ENCODE measurements at places on chromosomes 2 and 18.

GRCh38 chr2:47002480-47003381 lies 87.1 kb upstream of the MCFD2 start:
- no peak for DNase-seq

DNA sequence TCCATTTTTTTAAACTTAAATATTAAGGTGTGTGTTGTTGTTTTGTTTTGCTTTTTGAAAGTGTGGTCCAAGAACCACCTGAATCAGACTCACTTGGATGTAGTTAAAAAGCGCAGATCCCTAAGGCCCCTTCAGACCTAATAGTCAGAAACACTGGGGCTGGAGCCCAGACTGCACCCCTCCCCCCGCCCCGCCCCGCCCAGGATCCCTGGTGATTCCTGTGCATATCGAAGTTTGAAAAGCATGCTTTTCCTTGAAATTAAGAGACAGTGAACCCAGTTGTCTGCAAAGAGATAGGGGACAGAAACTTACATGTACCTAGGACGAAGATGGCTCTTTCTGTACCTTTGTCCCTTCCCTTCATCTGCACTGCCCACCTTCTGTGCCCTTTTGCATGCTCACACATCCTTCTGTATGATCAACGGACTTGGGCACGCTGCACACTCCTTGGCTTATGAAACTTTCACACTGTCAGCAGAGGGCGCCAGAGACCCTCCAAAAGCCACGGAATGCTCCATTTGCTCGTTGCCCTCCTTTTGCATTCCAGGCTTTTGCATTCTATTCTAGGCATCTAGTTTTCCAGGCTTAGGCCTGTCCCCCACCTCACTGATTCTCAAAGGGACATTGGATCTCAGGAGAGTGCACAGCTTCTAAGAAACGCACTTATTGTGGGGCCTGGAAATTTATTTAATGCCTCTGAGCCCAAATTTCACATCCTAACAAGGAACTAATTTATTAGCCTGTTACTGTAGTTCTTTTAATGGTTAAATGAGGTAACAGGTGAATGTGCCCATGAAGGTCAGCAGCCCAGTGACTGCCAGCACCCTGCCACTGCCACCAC lies 32.8 kb upstream of the SLC14A1 start:
- DNase-seq: peak; percentile 58

DNA sequence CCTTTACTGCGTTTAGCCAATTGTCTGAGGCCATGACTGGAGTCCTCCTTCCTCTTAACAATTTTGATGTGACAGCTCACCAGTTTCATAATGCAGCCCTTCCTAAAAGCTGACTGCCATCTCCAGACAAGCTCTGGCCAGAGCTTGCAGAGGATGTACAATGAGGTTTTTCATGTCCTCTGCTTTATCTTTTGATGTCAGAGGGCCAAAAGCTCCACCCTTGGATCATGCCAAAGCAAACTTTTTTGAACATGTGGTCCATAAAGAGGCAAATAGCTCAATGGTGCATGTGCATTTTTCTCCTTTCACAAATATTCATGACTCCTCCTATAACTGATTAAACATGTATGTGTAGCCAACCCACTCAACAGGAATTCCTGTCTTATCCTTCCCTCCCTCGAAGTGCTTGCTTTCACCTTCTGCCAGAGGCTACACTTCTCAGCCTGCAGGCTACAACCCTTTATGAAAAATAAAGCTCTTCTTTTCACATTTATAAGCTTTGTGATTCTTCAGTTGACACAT lies 266.2 kb downstream of the FBXO15 start:
- DNase-seq: no peak

DNA sequence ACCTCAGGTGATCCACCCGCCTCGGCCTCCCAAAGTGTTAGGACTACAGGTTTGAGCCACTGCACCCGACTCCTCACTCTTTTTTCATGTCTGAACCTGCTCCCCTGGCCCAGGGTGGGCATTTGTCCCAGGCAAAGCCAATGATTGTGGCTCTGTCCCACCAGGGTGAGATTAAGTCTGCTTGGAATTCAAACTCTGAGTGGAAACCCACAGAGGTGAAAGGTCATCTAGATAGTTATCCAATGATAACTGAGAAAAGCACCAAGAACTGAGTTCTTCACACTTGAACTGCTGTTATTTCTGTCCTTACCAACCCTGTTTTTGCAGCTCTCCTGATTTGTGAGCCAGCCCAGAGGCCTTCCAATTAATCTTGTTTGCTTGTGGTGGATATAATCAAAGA lies 62.4 kb upstream of the ACVR1 start:
- DNase-seq: no peak

DNA sequence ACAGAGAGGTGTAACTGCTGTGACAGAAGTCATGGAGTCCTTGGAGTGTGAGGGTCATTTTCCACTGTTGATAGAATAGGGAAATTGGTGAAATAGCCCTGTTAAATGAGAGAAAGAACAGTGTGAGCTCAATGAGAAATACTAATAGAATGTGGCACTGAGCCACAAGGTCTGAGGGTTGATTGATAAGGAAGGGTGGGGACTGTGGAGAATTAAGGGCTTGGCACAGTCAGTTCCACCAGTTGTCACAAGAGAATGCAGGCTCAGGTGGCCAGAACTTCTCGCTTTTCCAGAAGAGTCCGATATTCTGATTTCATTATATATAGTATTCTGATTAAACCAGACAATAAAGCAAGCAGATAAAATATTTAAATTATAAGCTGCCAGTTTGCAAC lies 9.1 kb upstream of the IL1RN start:
- no peak for DNase-seq

DNA sequence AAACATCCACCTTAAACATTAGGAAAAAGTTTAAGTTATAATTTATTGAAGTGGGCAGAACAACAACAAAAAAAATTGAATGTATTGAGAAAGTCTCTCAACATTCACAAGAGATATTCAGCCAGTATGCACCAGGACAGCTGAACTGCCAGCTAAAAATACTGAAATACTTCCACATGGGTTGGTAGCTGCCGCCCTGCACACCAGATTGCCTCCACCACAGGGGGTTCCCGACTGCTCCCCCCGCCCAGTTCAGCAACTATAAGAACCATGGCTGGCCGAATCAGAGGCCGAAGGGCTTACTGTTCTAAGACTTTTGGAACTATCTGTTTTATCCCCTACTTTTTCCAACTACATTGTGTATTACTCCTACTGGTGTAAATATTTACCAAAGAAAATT lies 150.0 kb upstream of the LRP1B start:
- no peak for DNase-seq

GRCh38 chr2:230218421-230218820 lies 1.4 kb downstream of the SP110 start:
- DNase-seq: no peak

DNA sequence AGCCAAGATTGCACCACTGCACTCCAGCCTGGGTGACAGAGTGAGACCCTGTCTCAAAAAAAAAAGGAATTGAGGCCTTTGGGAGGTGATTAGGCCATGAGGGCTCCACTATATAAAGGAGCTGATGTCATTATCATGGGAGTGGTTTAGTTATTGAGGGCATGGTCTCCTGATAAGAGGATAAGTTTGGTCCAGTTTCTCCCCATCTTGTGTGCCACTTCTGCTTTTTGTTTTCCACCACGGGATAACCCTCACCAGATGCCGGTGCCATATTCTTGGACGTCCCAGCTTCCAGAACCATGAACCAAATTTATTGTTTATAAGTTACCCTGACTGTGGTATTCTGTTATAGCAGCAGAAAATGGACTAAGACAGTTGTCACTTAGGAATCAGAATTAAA lies 125.8 kb downstream of the C1D start:
- DNase-seq: no peak

DNA sequence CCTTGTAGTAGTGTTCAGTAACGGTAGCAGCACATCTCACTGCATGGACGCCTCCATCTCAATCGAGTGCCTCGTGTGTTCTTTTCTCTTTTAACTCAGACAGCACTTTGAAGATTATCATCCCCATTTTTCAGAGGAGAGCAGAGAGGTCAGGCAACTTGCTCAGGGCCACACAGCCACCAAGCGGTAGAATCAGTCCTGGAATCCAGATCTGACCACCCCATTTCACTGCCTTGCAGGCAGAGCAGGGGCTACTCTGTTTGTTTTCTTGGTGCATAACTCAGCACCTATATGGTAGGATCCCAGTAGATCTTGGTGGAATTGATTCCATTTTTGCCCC lies 129.5 kb downstream of the SMAD7 start:
- DNase-seq: no peak

- no peak for DNase-seq
These were observed 74.4 kb upstream of the COPS8 start for GRCh38 chr2:237011206-237011795.

DNA sequence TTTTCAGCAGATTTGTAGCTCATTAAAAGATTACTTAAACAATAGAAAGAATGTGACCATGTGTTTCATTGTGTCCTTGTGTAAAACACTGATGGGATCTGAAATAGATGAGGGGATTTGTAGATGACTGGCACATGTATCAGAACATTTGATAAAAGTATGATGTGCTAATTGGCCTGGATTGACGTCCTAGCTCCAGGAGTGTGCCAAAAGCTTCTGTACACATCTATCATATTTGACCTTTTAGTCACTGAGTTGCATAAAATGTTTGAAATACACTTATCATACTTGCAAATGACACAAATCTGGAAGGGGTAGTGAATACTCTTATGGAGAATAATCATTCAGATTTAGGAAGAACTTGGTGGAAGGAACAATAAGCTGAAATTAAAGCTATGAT lies 778.5 kb downstream of the ERBB4 start:
- no peak for DNase-seq

DNA sequence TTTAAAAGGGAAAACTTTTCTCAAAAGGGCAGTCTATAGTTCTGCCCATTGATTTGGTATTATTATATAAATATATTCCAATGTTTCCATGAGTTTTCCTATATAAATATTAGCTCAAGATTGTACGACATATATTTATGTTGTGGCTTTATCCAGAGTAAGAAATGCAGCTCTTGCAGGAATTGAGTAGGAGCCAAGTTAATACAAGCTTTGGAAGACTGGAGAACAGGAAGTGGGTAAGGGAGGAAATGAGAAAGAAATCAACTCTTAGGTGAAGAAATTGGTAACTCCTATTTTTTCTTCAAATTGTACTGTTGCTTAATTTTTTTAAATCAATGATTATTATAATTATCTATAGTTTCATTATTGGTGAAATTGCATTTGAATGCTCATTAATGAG lies 105.4 kb upstream of the FAM117B start:
- DNase-seq: no peak

- no peak for DNase-seq
These were observed 24.1 kb upstream of the NFATC1 start for GRCh38 chr18:79371561-79372121.

DNA sequence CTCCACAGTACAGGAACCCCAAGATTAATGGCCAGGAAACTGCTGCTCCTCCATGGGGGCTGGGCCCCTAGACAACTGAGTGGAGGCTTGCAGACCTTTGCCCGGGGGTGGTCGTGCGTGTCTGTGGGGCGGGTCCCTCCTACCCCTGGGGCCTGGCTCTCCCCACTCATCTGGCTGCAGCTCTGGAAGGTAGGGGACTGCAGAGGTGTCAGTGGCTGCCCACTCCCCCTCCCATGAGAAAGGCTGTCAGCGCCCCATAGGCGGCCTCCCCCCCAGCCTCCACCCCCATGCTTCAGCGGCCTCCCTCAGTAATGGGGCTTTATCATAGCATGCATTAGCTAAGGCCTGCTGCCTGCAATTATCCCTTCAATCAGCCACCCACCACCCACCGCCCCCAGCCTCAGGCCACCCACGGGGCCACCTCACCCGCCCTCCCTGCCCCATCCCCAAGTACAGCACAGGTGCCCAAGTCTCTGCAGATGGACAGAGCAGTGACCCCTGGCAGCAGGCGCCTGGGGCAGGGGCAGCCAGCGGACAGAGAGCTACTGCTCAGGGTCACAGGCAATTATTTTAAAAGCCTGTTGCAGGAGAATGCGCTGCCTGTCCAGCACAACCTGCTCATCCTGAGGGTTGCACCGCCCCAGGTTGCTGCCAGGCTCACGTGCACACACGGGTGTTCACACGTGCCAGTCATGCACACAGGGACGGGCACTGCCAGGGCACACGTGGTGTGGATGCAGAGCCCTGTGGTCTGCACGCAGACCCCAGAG lies 9.1 kb upstream of the ECEL1 start:
- no peak for DNase-seq

DNA sequence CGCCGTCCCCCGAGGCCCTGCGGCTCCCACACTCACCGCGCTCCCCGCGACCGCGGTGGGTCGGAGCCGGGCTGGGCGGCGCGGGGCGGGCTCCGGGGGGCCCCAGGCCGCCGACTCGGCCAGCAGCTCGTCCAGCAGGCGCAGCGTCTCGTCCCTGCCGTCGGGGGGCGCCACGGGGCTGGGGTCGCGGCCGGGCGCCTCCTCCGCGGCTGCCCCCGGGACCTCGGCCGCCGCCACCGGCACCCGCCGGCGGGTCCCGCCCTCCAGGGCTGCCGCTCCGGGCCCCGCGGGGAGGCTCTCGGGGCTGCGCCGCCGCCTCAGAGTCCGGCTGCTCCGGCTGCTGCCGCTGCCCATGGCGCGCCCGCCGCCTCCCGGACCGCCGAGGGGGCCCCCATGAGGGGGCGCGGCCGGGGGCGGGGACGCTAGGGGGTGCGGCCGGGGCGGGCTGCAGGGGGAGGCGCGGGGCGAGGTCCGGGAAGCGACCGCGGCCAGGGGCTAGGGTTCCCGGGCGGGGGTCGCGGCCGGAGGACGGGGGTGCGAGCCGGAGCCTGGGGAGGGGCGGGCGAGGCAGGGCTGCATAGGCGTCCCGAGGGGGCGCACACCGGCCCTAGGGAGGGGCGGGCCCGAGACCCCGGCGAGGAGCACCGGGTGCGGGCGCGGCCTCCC lies at the start of gene CYS1:
Gene CYS1, minus strand, starts transcription at position 542 of the 666 bp plus-strand sequence. Its CDS starts 188 bp downstream, at position 354.
- no peak for DNase-seq

DNA sequence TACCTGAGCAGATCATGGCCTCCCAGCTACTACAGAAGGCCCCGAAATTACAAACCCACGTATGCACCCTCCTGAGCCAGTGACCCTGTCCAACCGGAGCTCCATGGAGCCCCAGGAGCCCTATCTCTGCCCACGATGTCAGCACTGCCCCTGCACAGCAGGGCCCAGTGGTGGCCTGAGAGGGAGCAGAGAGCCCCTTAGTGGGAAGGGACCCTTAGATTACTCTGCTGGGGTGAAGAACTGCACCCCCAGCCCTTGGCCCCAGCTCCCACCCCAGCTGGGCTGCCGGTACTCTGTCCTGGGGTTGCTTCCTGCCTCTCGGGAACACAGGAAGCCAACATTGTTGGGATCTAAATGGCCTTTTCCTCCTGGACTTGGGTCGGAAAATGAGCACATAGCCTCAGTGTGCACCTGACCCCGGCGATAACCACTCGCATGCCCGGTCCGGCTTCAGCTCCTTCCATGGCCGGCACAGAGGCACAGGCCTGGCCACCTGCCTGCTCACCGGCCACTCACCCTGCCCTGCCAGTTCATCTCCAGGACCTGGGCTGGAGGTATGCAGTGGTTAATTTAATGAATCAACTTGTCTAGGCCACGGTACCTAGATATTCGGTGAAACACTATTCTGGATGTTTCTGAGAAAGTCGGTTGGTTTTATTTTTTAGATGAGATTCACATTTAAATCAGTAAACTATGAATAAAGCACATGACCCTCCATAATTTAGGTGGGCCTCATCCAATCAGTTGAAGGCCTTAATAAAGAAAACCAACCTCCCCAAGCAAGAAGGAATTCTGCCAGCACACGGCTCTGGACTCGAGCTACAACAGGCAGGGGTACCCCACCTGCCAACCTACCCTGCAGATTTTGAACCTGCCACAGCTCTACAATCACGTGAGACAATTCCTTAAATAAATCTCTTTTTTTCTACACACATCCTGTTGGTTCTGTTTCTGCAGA lies 19.2 kb downstream of the TNS1 start:
- no peak for DNase-seq

GRCh38 chr2:10091182-10091888 lies 11.1 kb upstream of the CYS1 start:
- no peak for DNase-seq

Measured in activated CD8-positive, alpha-beta memory T cell treated with anti-CD3 and anti-CD28 coated beads for 48 hours (primary cell).